Kidney epithelial cell (primary cell): ENCODE measurements at places on chromosomes 2 and 18.

- no peak for DNase-seq
These were observed 793.4 kb downstream of the SATB2 start for GRCh38 chr2:198664321-198664720.

GRCh38 chr2:19536136-19536535 is 177.7 kb upstream of the OSR1 start:
- no peak for DNase-seq

GRCh38 chr2:20957788-20958525 is 85.9 kb downstream of the APOB start:
- no peak for DNase-seq

GRCh38 chr2:24049485-24050021 is at the start of gene FKBP1B:
FKBP1B (plus strand) TSS chr2:24049741; CDS start chr2:24049850, 109 bp downstream.
- peak; percentile 21 for DNase-seq

DNA sequence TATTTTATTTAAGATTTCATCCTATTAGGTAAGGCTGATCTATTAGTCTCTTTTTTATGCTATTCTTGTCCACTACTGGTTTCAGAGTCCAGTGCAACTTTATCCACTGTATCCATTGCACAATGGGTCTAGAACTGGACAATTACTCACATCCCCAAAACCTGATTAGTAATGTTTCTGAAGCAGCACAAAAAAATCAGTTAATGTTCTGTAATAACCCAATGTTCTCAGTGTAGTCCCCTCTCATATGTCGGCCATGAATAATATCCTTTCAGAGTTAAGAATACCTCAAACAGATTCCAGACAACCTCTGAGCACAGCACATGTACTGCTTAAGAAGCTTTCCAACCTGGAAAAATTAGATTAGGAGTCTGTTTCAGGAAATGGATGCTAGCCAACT is 29.7 kb downstream of the MGAT4A start:
- no peak for DNase-seq

GRCh38 chr2:225649274-225649673 is 249.8 kb downstream of the NYAP2 start:
- no peak for DNase-seq

GRCh38 chr2:3296182-3296972 is 81.2 kb downstream of the EIPR1 start:
- no peak for DNase-seq

DNA sequence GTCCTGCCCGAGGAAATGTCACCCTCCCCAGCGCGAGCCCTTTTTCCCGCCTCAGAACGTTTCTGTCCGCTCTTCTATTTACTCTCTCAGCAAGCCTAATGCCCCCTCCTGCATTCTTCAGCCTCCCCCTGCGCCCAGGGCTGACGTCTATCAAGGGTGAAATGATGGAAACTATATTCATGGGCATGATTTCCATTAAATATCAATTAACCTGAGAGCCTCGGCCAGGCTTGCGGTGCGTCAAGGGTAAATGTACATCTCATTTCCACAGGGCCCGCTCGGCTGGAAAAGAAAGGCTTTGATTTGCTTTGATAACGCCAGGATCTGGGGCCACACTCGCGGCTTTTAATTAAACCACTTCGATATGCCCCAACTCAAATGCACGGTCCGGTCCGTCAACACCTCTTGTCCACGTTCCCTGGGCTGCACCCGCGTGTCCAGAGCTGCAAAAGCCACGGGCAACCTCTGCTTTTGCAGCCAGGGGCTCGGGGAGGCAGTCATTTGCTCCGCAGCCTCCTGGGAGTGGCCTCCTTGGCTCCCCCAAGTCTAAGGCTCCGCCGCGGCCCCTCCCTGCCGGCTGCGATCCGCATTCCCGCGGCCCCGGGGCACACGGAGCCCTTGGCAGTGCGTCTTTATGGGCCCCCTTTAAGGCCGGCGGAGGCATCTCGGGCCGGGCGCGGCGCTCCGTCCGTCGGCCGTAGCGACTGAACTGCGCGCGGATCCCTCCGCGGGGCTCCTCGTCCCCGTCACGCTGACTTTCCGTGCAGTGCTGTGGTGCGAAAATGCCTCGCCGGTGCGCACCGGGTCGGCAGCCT is at the start of gene HOXD8:
Gene HOXD8 (plus strand): TSS at position 724 of the 815 bp plus-strand sequence. CDS start 662 bp downstream, outside the sequence.
- DNase-seq, result no peak

- DNase-seq, result peak; percentile 23
These were observed 144.3 kb upstream of the SMAD7 start for GRCh38 chr18:49094979-49095632.

GRCh38 chr2:129074298-129074920 is 755.7 kb upstream of the HS6ST1 start:
- DNase-seq, result no peak

DNA sequence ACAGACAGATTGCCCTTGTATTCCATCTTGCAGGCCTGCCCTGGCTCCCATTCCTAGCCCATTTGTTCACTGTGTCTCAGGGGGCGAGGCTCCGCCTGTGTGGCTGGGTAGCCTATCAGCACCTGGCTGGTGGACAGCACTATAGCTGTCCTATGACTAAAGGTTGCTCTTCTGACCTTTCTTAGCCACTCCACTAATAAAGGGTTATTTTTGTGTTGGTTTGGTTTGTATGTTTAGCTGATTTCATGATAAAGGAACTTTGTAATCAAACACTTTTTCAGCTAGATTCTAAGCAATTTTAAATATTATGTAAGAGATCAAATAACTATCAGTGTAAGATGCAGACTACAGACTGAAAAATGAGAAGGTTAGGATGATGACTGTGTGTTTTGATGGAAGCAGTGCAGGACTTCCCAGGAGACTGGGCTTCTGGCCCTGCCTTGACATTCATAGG is 72.2 kb downstream of the CRIM1 start:
- no peak for DNase-seq

GRCh38 chr2:27854229-27854862 is 35.8 kb downstream of the RBKS start:
- DNase-seq, result no peak

DNA sequence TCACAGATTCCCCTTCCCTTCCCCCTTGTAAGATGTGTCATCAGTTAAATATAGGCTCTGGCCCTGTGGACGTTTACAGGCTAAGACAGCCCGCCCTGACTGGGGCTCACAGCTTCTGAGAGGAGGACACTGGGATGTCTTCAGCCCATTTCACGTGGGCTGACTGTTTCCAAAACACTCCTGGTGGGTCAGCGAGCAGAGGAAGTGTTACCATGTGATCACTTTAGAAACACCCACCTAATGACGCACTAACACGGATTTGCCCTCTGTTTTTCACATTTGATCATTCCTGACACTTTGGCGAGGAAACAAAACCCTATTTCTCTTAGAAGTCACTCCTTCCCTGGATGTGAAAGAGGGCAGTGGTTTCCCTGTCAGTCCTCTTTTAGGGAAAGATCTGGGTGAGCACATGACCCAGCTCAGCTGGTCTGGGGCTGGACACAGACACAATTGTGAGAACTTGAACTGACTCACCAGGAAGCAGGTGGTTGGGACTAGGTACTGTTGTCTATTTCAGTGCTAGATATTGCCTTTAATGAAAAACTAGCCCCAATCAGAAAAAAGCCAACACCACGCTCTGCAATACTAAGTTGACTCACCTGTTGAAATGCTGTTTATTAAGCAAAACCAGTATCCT is 38.8 kb downstream of the BMP10 start:
- peak; percentile 82 for DNase-seq

- no peak for DNase-seq
These were observed 16.3 kb upstream of the TET3 start for GRCh38 chr2:73968357-73968937.

DNA sequence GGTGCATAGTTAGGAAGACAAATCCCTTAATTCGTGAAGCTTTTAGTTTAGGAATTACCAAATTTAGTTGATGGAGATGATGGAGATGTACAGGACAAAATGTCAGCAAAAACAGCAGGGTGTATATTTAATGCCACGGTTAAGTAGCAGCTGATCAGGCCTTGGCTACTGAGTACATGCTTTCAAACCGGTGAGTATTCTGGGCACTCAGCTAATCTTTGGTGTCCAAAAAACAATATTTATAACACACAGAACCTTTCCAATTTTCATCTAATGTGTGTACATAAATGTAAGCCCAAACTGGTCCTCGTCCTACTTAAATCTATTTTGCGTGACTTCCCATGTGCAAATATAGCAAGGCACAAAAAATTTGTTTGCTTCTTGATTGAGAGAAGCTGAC is 703.4 kb upstream of the LINC00305 start:
- DNase-seq, result no peak
